CD4-positive, alpha-beta memory T cell (primary cell): ENCODE measurements at places on chromosomes 3 and 15.

GRCh38 chr15:68412218-68412617 is 19.7 kb downstream of the ITGA11 start:
- no peak for DNase-seq

GRCh38 chr3:122898298-122898697 is 103.4 kb downstream of the SLC49A4 start:
- no peak for DNase-seq

GRCh38 chr3:78717041-78717440 is 1050.8 kb downstream of the ROBO1 start:
- DNase-seq: peak; percentile 13

DNA sequence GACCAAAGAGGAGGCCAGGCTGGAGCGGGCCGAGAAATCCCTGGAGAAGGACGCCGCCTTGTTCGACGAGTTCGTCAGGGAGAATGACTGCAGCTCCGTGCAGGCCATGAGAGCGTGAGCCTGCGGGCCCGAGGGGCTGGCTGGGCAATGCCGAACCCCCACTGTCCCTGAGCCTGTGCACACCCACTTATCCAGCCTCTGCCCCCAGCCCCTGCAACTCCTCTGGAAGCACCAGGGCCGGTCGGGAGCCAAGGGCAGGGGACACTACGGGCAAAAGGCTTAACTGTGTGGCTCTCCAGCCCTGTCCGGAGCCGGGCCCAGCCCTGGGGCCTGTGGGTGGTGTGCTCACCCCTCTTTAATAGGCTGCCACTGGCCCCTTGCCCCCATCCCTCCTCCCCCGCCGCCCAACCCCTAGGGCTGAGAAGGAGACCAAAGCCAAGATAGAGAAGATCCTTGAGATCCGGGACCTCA is 24.0 kb downstream of the CFAP100 start:
- DNase-seq: no peak

DNA sequence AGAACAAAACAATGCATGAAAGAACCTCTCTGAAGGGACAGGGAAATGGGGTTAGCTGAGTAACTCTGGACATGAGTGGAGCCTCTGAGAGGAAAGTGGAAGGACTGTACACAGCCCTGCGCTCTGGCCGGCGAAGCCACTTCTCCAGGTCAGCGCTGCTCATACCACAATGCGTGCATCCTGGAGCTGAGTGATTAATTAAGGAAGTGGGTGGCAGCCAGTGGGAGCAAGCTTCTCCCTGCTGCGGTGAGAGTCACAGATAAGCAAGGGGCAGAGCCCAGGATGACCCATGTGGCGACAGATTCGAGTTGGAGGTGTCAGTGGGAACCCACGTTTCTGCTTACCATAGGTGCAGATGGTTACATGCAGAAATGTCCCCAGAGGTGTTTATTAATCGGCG is 48.0 kb downstream of the KLF15 start:
- no peak for DNase-seq

DNA sequence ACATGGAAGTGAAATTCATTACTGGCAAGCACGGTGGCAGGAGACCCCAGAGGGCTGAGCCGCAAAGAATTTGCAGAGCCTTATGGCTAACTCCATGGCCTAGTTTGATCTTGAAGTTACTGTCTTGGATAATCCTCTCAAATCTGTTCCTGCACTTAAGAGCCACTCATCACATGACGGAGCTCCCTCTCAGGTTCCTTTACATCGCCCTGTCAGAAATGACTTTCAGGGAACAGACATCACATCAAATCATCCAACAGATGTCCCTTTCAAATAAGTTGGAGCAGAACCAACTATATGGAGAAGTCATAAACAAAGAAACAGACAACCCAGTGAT is 328.8 kb upstream of the THBS1 start:
- DNase-seq: no peak

DNA sequence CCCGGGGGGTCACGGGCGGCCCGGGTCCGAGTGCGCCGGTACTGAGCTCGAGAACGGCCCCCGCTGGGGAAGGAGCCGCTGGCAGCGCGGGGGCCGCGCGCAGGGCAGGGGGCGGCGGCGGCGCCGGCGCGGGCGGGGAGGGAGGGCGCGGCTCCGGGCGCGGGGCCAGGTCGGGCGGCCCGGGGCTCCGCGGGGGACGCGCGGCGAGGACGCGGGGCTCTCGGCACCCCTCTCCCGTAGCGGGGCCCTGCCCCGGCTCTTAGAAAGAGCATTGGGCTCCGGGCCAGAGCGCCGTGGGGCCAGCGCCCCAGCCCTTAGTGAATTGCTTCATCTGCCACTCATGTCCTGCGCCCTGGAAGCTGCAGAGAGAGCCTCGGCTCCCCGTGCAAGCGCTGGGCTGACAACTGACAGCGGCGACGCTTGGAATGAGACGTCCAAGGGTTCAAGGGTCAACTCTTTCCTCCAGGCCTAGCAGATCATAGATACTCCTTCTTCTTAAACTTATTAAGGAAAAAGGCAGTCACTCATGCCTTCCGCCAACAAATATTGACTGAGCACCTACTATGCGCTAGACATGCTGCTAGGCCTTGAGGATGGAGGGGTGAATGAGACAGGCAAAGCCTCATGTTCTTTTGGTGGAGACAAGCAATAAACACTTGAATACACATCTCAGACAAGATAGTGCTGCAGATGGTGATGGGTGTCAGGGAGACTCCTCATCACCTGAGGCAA is 140.8 kb downstream of the SMAD6 start:
- DNase-seq: peak; percentile 6

DNA sequence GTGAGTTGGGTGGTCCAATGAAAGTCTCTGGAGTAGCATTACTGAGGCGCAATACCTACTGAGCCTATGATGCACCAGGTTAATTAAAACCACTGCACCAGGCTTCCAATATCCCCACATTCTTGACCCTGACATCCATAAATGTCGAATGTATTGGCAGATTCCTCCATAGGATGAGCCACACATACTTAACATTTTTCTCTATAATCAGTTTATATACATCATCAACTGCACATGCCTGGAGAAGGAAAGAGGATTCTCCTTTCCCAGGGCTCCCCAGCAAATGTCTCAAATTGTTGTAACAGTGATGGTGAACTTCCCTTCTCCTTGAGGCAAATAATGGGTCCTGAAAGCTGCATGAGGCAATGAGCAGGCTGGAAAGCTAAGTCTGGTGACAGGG is 82.3 kb upstream of the LPP start:
- DNase-seq: no peak

GRCh38 chr3:76383781-76384180 is 598.4 kb upstream of the ZNF717 start:
- DNase-seq: no peak

DNA sequence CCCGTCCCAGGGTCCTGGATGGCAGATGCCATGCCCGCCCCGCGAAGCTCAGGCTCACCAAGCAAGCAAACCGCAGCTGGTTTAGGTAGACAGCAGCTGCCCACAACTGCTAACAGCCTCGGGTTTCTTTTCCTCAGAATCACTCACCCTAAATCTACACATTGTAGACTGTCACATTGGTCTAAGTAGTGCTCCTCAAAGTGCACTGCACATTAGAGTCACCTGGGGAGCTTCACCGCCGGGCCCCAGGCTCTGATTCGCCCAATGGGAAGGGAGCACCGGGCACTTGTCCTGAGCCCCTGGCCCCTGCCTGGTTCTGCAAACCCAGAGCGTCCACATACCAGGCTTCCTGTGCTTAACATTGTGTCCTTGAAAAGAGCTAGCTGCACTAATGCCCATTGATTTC is 752 bp downstream of the OCA2 start:
- no peak for DNase-seq

- no peak for DNase-seq
These were observed 428.7 kb downstream of the FOXP1 start for GRCh38 chr3:71154846-71155245.

GRCh38 chr15:63054281-63054683 is 11.7 kb downstream of the TPM1 start:
- no peak for DNase-seq

- DNase-seq: no peak
These were observed 8.3 kb downstream of the IFT122 start for GRCh38 chr3:129448186-129448895.

DNA sequence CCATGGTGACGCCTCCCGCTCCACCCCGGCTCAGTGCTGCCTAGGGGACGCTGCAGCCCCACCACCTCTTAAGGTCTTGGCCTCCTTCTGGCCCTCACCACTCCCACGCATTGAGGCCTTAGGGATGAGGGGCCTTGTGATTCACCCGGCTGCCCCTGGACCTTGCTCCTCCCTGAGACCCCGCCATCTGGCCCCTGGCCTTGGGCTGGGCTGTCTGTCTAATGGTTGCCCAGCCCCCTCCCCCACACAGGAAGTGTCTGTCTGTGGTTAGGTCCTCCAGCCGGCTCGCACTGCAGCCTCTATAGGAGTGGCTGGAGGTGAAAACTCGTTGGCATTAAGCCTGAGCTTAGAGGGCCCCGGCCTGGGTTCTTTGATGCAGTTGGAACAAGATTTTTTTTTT is 21.5 kb upstream of the MTHFS start:
- no peak for DNase-seq

GRCh38 chr3:195442573-195443390 is at the start of gene ACAP2:
Gene ACAP2, minus strand, starts transcription at chr3:195443020. Its CDS starts 173 bp downstream, at chr3:195442847.
- DNase-seq: peak; percentile 98

GRCh38 chr15:39461536-39462130 is 119.2 kb upstream of the THBS1 start:
- no peak for DNase-seq

DNA sequence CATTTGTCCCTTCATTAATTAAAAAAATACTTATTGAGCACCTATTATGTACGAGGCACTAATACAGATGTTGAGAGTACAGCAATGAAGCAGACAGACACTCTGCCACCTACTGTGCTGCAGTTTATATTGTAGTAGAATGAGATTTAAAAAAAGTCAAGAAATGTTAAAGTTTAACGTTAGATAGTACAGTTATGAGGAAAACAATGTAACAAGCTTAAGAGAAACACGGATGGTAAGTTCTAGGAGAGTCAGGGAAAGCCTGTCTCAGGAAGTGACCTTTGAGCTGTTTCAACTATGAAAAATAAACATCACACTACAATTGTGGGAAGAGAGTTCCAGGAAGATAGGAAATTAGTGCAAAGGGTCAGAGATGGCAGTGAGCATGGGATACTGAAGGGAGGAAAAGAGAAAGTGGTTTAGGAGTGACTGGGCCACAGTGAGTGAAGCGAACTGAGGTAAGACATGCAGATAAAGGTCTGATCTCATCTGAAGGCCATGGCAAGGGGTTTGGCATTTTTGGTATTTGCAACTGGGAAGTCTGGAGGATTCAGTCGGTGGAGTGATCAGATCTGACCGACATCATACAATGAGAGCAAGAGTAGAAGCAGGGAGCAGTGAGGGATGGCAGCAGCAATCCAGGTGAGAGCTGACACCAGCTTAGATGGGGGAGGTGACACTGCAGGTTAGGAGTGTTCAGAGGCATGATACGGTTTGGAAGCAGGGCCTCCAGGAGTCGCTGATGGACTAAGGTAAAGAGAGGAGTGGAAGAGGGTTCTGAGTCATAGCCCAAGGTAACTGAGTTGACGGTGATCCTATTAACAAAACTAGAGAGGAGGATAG is 28.5 kb downstream of the PLSCR4 start:
- DNase-seq: no peak

- no peak for DNase-seq
These were observed 353.0 kb downstream of the PLOD2 start for GRCh38 chr3:145807990-145808389.

DNA sequence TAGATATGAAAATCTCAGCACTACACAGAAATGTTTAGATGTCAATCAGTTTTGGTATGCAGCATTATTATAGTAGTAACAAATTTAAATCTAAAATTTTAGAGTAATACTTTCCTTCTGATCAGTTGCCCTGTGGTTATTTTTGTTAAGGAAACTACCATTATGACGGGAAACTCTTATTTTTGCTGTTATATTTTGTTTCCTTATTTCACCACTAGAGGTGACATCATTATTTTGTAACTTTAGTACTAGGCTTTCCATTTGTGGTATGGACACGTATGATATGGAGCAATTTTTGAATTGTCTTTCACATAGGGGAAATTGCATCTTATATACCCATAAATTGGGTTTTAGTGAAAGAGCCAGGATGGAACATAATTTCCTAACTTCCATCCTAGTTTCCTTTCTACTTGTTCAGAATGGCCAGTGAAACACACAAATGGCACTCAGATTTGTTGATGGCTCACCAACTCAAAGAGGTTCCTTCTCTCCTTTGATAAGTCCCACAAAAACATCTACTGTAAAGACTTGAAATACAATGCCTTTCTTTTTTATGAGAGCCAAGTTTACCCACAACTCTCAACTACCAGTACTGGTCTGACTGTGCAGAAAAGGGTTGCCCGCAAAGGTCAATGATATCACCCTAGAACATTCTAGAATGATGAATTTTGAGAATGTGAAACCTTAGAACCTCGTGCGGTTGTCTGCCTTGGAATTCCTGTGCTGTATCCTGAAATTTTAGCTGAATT is 19.4 kb upstream of the PPP4R2 start:
- DNase-seq: no peak

- DNase-seq: no peak
These were observed 3.5 kb downstream of the B3GALNT1 start for GRCh38 chr3:161101609-161102008.

GRCh38 chr15:100291106-100291505 is 50.7 kb downstream of the ADAMTS17 start:
- DNase-seq: no peak

GRCh38 chr3:119211193-119211592 is 29.5 kb downstream of the B4GALT4 start:
- DNase-seq: no peak

- DNase-seq: no peak
These were observed 14.3 kb downstream of the KLHL25 start for GRCh38 chr15:85780225-85780985.
